Kidney epithelial cell (primary cell): ENCODE measurements at places on chromosomes 4 and X. TPM values are rescaled to one million over a fixed set of nuclear protein-coding genes. Genes with fewer than 3 reads are reported as not detected.

DNA sequence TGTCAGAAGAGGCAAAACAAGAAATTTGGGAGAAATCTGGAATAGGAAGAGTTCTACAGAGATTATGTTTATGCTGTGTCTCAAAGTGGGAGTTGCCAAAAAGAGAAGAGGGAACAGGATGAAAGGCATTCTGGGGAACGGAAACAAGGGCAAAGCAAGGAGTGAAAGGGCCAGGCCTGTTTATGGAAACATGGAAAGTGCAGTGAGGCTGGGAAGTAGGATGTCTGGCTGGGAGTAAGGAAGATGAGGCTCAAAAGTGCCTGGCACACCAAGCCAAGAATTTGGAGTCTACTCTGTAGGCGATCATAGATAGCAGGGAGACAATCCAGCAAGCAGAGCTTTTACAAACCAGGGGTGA is 1.8 kb upstream of the CUL4B start:
- no peak for DNase-seq

Gene PLP1
- not detected in 2 replicates for total RNA-seq

Gene SOX3
- not detected in 2 replicates for total RNA-seq

Gene ARHGEF9
- 14.4 and 15.4 TPM in 2 replicates for total RNA-seq

Gene ANOS1
- 7.0 and 9.0 TPM in 2 replicates for total RNA-seq

Gene NPNT
- 4.6 and 7.3 TPM in 2 replicates for total RNA-seq
